ENCODE measurements at places on chromosomes 4 and X.

DNA sequence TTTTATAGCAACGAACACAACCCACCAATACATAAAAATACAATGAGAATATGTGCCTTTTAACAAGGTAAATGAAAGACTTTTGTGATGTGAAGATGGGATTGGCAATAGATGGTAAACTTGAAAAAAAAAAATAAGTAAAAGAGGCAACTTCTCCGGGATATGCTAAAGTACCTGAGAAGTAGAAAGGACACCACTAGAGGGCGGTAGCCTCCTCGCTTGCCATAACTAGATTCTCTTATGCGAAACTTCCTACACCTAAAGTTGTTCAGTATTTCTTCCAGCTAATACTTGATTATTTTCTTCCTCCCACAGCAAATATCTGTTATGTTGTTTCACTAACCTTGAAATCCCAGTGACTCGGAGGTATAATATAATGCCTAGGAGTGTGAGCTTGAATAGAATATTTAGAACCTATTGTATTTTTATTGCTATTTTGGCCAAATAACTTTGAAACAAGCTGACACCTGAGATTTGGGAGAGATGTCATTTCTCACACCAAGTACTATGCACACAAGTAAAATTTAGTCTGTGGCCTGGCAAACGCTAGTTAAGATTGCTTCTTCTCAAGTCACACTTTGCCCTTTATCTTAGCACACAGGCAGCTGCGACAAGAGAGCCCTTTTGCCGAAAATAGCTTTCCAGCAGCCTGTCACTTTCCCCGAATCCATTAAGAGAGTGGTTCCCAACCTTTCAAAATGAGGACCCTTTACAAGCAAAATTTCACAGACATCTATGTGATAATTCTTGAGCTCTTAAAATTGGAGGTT, 44.9 kb upstream of the PDLIM5 start:
- DNase-seq = peak; percentile 76

DNA sequence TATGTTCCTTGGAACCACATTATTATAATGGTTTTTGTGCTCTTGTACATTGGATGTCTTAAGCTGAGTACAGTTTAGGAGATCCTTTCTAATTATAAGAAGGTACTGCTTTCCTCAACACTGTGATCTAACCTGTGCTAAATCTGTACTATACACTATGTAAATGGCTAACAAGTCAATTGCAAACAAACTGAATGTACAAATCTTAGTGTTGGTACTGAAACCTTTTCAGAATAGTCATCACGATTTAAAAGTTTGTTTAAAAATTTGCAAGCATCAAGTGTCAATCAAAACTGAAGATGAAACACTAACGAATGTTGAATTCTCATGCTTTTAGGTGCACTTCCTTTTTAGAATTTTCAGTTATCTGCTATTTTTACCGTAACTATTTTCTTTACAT, 2090.4 kb upstream of the TENM3 start:
- DNase-seq = no peak

DNA sequence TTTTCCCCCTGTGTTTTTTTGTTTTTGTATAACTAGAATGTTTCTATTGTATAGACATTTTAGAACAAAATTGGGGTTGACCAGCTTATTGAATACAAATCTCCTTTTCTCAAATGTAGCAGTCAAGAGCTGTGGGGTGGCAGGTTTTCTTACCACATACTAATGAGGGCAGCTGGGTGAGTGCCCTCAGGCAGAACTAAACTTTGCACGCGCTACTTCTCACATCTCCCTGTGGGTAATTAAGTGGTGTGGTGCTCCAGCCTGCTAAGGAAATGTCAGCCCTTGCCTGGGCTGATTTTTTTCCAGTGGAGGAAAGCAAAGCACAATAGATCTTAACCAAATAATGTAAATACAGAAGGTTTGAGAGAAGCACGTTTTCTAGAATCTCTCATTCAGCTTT, 717.6 kb upstream of the TENM3 start:
- DNase-seq = no peak

DNA sequence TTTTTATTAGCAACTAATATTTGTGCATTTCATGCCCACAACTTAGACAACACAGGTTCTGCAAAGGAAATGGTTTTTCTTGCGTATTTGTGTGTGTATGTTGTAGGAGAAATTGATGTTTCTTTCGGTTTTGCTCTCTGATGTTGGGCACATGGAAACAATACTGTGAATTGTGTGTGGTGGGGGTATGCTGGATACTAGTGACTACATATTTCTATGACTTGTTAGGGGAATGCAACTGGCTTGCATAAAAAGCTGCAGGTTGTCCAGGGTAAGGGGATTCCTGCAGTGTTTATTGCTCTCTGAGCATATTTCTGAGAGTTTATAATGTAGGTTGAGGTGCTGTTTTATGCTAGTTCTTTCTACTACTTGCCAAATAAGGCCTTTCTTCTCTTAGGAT, 11.6 kb downstream of the DLG3 start:
- no peak for DNase-seq

DNA sequence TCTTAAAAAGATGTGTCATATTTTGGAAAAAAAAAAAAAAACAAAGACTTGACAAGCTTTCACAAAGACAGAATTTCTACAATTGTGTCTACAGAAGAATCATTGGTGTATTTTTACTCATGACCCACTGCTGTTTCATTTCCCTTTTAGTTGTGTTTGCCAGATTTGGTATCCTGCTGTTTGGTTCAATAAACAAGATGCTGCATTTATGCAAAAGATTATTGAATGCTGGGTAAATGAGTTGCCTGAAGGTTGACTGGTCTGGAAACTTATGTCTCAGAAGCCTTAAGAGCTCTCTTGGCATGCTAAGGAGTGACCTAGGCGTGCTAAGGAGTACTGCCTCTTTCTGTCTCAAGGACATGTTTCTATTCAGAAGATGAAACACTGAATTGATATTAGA, 64.9 kb upstream of the NPY2R start:
- no peak for DNase-seq

GRCh38 chrX:31323658-31324057, 251.8 kb upstream of the FTHL17 start:
- DNase-seq = no peak

GRCh38 chrX:21374163-21374993, at the start of gene CNKSR2:
CNKSR2 (plus strand) TSS chrX:21374418; CDS start chrX:21374898, 480 bp downstream.
- DNase-seq = peak; percentile 18

DNA sequence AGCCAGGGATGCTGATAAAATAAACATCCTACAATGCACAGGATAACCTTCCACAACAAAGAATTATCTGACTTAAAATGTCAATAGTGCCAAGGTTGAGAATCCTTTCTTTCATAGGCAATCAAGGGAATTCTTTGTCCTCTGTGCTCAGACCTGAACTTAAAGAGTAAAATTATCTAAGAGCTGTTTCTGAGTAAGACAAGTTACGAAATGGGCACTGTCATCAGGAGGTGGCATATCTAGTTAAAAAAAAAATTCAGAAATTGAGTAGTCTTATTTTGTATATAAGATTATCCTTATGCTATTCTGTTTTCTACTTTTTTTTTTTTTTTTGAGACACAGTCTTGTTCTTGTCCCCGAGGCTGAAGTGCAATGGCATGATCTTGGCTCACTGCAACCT, 3.3 kb upstream of the RAB33B start:
- no peak for DNase-seq

GRCh38 chr4:12487000-12487399, 997.1 kb downstream of the RAB28 start:
- DNase-seq = no peak

DNA sequence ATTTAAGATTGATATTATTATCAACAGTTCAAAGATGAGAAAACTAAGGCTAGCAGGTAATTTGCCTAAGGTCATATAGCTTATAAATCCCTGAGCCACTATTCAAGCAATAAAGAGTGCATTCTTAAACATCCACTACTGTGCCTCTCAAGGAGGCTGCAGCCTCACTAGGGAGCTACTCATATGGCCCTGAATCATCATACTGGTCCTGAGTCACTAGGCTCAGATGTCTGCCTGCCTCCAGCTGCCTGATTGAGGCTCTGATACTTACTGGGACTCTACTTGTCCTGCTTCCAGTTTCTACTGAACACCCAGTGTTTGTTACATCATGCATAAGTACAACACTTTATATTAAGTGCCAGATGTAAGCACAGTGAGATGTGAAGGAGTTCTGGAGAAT, 110.7 kb downstream of the AASDH start:
- peak; percentile 9 for DNase-seq
